ENCODE measurements at places on chromosomes 13 and 19. TPM values are rescaled to one million over a fixed set of nuclear protein-coding genes. Genes with fewer than 3 reads are reported as not detected.
A peak's percentile ranks its signal among the peaks of the same experiment; 100 is the strongest.

The LINGO3 gene
- 0.24 TPM for total RNA-seq

The SIGLEC12 gene
- total RNA-seq, result 0.54 TPM

The ZNF628 gene
- 7.6 TPM for total RNA-seq

The PLPPR3 gene
- not detected for total RNA-seq

The ZNF578 gene
- total RNA-seq, result 0.05 TPM

GRCh38 chr13:24540236-24541126, 27.9 kb upstream of the PARP4 start:
- no peak overlapping the region for H3K27ac ChIP-seq
- peaks cover 10% of the 10 kb centered on the region for H3K4me1 ChIP-seq
- H3K4me3 ChIP-seq, result peak overlapping the region; percentile 82
- peaks cover 54% of the 10 kb centered on the region for H3K27me3 ChIP-seq
- no peak for DNase-seq

DNA sequence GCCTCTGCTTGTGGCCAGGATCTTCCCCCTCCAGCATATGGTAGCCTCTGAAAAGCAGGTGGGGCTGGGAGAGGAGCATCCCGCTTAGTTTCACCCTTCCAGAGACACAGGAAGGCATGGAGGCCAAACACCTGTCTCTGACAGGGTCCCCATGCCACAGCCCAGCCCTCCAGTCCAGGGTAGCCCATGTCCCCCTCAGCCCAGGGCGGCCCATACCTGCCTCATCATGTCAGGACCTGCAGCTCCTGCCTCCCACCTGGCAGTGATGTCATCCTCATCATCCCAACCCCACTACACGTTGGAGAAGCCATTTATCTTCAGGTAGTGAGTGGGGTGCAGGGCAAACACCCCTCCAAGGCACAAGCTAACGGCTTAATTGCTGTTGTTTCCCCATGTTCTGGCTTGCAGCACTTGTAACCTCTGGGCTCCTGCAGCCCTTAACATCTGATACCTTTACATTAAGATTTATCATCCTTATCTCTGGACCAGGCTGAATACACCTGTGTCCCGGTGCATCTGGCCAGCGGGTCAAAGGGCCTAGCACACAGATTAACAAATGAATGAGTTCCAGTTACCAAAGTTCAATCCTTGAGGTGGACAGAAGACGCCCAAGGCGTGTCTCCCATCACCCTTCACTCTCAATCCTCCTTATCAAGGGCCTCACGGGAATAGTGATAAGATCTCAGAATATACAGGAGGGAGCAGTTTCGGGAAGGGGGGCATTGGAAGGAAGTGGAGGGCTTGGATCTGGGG, 22.2 kb downstream of the ZNF175 start:
- no peaks in the 10 kb centered on the region for H3K27me3 ChIP-seq
- DNase-seq, result no peak
- peaks cover 5% of the 10 kb centered on the region for H3K36me3 ChIP-seq
- peak overlapping the region; percentile 78 for H3K27ac ChIP-seq

DNA sequence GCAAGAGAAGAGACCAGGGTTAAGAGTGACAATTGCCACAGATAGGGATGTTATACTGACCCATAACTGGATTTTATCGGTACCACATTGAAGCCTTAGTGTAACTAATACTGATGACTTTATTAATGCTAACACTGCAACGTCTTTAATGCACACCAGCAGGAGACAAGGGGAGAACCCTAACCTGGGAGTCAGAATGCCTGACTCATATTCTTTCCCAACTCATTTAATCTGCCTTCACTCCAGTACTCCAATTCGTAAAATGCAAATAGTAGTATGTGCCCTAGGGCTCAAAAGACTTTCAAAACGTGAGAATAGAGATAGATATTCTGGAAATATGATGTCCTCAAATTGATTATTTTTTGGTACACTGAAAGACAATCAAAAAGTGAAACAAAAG, 62.4 kb downstream of the GPC6 start:
- no peak overlapping the region for H3K27ac ChIP-seq
- H3K4me1 ChIP-seq, result peaks cover 5% of the 10 kb centered on the region
- DNase-seq, result no peak
- H3K27me3 ChIP-seq, result no peaks in the 10 kb centered on the region
- no peak overlapping the region for H3K4me3 ChIP-seq

DNA sequence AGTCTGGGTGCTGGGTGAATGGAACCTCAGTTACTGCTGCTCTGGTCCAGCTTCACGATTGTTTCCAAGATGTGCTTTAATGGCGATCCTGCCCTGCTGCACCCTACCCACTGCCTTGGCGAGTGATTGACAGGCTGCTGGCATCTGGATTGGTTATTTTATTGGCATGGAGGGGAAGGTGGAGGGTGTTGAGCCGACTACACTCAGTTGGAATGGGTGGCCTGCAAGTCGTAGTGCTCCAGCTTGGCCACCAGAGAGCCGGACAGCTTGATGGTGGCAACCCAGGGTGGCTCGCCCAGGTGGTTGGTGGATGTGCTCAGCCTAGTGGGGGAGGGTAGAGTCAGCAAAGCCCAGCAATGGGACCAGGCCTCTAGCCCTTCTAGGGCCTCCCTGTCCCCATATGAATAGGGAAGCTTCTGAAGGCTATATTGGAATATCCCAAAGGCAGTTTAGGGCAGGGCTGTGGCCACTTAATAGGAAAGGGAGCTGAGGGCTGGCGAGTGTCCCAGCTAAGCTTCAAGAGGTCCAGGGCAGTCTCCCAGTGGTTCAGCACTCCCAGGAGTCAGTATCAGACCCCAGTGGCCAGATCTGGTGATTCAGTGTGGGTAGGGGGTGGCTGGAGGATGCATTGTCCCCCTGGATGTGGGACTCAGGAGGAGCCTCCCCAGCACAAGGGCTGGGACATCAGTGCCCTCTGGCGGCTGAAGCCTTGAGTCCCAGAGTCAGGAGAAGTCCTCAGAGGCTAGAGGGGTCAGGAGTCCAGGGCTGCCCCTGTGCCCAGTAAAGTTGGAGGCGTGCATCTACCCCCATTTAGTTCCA, 3.4 kb downstream of the GGN start:
- no peak for DNase-seq
- H3K27me3 ChIP-seq, result peaks cover 7% of the 10 kb centered on the region
- H3K4me3 ChIP-seq, result peak overlapping the region; percentile 47
- no peak overlapping the region for H3K27ac ChIP-seq
- H3K36me3 ChIP-seq, result peaks cover 40% of the 10 kb centered on the region

DNA sequence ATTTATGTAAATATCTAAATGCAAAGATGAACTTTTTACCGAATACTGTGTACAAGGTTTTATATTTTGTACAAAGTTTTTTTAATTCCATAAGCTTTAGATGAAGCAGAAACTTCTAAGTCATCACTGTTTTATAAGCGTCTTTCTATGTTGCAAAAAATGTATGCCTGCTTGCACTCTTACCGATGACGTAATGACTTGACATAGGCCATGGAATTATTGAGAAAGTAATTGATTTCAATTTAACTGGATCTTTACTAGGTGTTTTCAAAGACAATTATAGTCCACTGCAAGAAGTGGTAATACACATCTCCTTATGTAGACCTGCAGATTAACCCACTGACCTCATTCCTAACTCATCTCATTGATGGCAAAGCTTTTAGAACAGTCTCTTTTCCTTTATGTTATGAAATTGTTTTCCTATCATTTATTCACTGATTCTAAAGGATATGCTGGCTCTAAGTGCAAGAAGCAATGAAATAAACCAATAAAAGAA, 10.4 kb downstream of the DACH1 start:
- peaks cover 9% of the 10 kb centered on the region for H3K27me3 ChIP-seq
- DNase-seq, result no peak
- no peak overlapping the region for H3K4me3 ChIP-seq
- no peak overlapping the region for H3K27ac ChIP-seq

- H3K4me3 ChIP-seq, result peak overlapping the region; percentile 94
- peak overlapping the region; percentile 75 for H3K27ac ChIP-seq
- no peaks in the 10 kb centered on the region for H3K27me3 ChIP-seq
- peaks cover 9% of the 10 kb centered on the region for H3K36me3 ChIP-seq
- peak; percentile 42 for DNase-seq
Observed at GRCh38 chr13:21458451-21458812, 671 bp downstream of the ZDHHC20 start.

DNA sequence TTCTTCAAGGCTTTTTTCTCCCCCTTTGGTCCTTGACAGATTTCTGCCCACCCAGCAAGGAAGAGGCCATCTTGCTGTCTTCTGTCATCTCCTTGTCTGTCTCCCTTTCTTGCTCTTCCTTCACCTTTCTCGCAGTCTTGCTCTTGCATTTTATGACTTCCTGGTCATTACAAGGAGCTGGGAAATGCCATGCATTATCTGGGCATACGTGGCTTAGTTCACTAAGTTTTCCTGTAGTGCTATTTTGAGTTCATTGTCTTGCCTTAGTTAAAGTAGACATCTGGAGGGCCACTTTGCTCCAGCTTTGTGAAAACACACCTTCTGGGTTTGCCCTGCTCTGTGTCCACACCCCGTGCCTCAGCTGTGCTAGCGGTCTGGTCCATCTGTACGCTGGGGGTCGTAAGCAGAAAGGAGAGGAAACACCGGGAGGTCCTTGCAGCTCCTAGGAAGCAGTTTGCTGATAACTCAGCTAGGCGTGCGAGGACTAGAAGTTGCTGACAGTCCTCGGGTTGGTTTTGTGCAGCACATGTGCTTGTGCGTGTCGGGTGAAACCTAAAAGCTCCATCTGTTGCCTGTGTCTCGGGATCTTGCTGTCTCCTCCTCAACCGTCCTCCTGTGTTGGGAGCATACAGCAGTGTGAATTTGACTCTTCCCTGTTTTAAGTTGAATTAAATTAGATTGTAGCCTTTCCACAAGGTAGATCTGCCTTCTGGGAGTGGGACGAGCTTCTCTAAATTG, 59.4 kb downstream of the ARHGEF7 start:
- peaks cover 63% of the 10 kb centered on the region for H3K4me1 ChIP-seq
- no peak for DNase-seq
- H3K27me3 ChIP-seq, result no peaks in the 10 kb centered on the region
- H3K36me3 ChIP-seq, result peaks cover 53% of the 10 kb centered on the region
- H3K27ac ChIP-seq, result no peak overlapping the region
- no peak overlapping the region for H3K4me3 ChIP-seq

DNA sequence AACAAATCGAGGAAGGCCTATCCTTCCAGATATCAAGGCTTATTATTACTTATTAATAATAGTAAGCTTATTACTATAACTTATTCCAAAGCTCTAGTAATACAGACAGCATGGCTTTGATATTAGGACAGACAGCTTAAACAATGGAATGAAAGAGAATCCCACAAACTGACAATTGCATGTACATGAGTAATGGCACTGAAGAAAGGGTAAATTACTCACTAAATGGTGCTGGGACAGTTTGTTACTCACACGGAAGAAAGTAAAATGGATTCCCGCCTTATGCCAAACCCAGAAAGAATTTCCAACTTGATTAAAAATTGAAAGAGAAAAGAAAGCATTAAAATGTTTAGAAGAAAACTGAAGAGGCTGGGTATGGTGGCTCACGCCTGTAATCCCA, 60.3 kb downstream of the MIPEP start:
- no peaks in the 10 kb centered on the region for H3K4me1 ChIP-seq
- H3K4me3 ChIP-seq, result no peak overlapping the region
- no peaks in the 10 kb centered on the region for H3K36me3 ChIP-seq
- no peak for DNase-seq

- peaks cover 20% of the 10 kb centered on the region for H3K4me1 ChIP-seq
- no peaks in the 10 kb centered on the region for H3K36me3 ChIP-seq
- no peak for DNase-seq
- no peak overlapping the region for H3K27ac ChIP-seq
Observed at GRCh38 chr13:105135852-105136615, 1399.4 kb downstream of the EFNB2 start.

DNA sequence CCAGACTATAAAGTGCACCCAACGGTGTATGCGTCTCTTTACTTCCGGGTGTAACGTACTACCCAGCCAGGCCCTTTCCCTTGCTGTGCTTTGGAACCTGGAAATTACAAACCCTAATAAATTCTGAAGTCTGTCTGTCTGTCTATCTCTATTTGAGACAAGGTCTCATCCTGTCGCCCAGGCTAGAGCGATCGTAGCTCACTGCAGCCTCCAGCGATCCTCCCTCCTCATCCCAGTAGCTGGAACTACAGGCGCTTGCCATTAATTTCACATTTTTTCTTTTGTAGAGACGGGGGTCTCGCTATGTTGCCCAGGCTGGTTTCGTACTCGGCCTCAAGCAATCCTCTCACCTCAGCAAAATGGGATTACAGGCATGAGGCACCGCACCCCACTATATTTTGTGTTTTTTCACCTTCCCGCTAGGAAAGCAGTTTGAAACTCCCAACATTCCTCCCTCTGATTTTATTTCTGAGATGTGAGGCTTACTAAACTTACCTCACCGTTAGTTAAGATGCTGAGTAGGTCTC, 469 bp upstream of the RNF6 start:
- DNase-seq, result no peak
- peaks cover 18% of the 10 kb centered on the region for H3K36me3 ChIP-seq
- H3K4me3 ChIP-seq, result peak overlapping the region; percentile 99
- H3K27me3 ChIP-seq, result no peaks in the 10 kb centered on the region
- peaks cover 33% of the 10 kb centered on the region for H3K4me1 ChIP-seq
- H3K27ac ChIP-seq, result peak overlapping the region; percentile 100

- DNase-seq, result peak; percentile 49
- H3K36me3 ChIP-seq, result no peaks in the 10 kb centered on the region
- H3K27me3 ChIP-seq, result peaks cover 65% of the 10 kb centered on the region
Observed at GRCh38 chr13:99980201-99980823, 1.3 kb upstream of the ZIC2 start.

DNA sequence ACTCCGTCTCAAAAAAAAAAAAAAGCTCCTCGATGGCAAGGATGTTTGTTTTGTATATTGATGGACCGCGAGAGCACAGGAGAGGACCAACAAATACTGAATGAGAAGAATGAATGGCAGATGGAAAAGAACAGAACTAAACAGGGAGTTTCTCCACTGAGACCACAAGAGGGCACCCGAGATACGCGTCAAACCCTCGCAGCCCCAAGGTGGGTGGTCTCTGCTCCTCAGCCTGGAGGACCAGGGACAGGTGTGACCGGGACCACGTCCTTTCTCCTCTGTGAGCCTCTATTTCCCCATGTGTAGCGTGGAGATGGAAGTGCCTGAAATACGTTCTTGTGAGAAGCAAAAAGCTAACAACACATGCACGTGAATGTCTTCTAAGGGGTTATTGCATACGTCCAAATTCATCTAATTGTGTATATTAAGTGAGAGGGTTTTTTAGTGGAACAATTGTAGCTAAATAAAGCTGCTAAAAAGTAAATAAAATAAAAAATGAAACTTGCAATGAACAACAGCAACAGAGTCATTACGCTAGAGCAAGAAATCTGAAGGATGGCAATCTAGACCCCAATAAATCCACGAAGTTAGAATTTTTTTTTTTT, 8.3 kb upstream of the CDC42EP5 start:
- no peaks in the 10 kb centered on the region for H3K36me3 ChIP-seq
- H3K27ac ChIP-seq, result no peak overlapping the region
- peaks cover 15% of the 10 kb centered on the region for H3K27me3 ChIP-seq
- peaks cover 14% of the 10 kb centered on the region for H3K4me1 ChIP-seq
- H3K4me3 ChIP-seq, result no peak overlapping the region
- DNase-seq, result peak; percentile 29

GRCh38 chr13:76853921-76854608, 32.1 kb downstream of the KCTD12 start:
- no peaks in the 10 kb centered on the region for H3K27me3 ChIP-seq
- no peak for DNase-seq
- H3K4me3 ChIP-seq, result no peak overlapping the region
- H3K27ac ChIP-seq, result no peak overlapping the region
- no peaks in the 10 kb centered on the region for H3K36me3 ChIP-seq
- peaks cover 5% of the 10 kb centered on the region for H3K4me1 ChIP-seq
